NK-92 treated with Interleukin-12 subunit alpha and Interleukin-12 subunit beta, amount 100 ng/mL, for 24 hours (cell line): ENCODE measurements at places on chromosomes 13 and 19.

DNA sequence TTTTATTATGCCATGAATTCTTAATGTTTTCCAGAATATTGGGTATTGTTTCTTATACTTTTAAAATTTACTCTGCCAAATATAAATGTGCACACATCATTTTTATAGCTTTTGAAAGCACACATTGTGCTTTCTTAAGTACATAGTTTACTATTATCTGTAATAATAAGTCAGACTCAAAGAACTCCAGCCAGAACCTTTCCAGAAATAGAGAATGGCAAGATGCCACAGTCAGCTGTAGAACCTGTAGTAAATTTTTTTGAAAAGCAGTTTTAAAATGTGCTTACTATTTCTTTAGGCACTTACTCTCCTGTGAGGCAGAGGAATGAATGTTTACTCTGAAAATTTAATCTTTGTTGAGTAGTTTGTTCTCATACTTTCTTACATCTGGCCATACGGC lies 1287.1 kb downstream of the PCDH9 start:
- no peak for DNase-seq

GRCh38 chr13:114157869-114158495 lies 21.1 kb upstream of the CFAP97D2 start:
- no peak for DNase-seq

- DNase-seq, result no peak
These were observed 1541.1 kb downstream of the UQCRFS1 start for GRCh38 chr19:27671876-27672275.

- DNase-seq, result no peak
These were observed 96.1 kb downstream of the OXGR1 start for GRCh38 chr13:96898212-96898611.
